ENCODE measurements at places on chromosomes 7 and 10.

DNA sequence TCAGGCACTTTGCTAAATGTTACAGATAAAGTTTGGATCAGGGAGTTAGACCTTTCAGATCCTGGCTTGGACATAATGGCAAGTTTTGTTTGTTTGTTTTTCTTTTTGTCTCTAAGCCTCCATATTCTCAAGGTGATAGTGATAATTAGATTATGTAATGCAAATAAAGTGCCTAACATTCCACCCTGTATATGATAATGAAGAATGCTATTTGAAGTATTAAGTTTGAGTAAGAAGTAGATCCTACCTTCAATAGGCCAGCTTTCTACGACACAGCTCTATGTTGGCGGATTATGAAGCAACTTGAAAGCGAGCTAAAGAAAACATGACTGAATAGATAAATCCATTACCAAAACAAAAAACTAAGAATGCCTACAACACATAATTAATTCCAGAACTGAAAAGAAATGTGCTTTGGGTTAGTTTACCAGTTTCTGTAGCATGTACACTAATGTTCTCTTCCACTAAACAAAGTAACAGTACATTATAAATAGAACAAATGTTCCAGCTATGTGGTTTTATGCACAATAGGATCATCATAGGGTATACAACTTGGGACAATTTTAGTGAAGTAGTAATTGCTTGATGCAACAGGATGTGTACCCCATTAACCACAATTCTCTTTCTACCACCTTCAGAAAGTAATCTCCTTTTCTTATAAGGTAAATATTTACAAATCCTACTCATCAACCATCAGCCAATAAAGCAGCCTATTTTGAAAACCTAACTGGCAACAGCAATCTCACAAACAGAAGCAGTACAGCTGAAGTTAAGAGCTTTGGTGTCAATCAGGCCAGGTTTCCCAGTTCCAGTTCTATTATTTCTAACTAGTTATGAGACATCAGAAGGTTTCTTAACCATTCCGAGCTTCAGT is 1.5 kb downstream of the SEM1 start:
- no peak for DNase-seq

GRCh38 chr7:54878339-54878738 is 119.3 kb upstream of the SEC61G start:
- no peak for DNase-seq

DNA sequence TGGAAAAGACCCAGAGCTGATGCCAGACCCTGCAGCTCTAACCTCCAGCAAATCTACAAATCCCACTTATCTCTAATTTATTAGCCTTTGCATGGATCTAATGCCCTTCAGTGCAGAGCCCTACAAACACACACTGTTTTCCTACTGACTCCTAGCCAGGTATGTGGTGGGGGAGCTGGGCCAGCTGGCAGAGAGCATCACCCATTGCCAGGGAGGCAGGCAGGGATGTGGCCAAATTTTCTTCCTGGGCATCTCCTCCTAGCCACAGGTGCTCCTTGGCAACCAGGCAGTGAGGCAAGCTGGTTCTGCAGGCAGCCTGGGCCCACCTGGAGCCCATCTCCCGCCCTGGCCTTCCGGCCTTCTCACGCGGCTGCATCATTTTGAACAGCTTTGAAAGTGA is 55.9 kb upstream of the EMX2 start:
- no peak for DNase-seq

GRCh38 chr10:107085665-107086525 is 78.6 kb downstream of the SORCS1 start:
- DNase-seq: no peak

GRCh38 chr10:60295028-60295937 is 94.4 kb downstream of the ANK3 start:
- DNase-seq: no peak

GRCh38 chr10:84493951-84494848 is 165.8 kb downstream of the CCSER2 start:
- DNase-seq: no peak

- no peak for DNase-seq
Measured at GRCh38 chr7:1894906-1895663, 225.0 kb downstream of the ELFN1 start.
